Liver (tissue), 10 donors: ENCODE measurements at places on chromosomes 5 and 9.

- no peaks in the 10 kb centered on the region for H3K4me1 ChIP-seq
- no peak overlapping the region for H3K27ac ChIP-seq
- no peak for DNase-seq
- H3K4me3 ChIP-seq = no peak overlapping the region
These were observed 277.5 kb upstream of the MVB12B start for GRCh38 chr9:126049088-126049487.

DNA sequence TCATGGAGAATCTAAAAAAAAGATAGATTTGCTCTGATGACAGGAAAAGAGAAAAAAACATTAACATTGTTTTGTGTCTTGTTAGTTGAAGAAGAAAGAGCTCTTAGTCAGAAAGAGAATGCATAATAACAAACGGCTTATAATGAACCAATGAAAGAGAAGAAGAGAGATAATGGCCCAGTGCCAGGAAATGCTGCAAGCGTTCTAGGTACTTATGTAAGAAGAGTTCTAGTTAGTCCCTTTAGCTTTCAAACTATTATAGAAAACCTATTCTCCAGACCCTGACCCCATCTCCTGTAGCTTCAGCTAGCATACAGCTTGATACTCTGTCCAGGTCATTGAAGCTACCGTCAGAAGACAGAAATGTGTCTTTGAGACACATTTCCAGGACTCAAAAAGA, 70.2 kb downstream of the FBXL17 start:
- DNase-seq = no peak
- no peaks in the 10 kb centered on the region for H3K4me1 ChIP-seq
- no peak overlapping the region for H3K4me3 ChIP-seq
- no peaks in the 10 kb centered on the region for H3K36me3 ChIP-seq
- H3K27me3 ChIP-seq = no peaks in the 10 kb centered on the region

DNA sequence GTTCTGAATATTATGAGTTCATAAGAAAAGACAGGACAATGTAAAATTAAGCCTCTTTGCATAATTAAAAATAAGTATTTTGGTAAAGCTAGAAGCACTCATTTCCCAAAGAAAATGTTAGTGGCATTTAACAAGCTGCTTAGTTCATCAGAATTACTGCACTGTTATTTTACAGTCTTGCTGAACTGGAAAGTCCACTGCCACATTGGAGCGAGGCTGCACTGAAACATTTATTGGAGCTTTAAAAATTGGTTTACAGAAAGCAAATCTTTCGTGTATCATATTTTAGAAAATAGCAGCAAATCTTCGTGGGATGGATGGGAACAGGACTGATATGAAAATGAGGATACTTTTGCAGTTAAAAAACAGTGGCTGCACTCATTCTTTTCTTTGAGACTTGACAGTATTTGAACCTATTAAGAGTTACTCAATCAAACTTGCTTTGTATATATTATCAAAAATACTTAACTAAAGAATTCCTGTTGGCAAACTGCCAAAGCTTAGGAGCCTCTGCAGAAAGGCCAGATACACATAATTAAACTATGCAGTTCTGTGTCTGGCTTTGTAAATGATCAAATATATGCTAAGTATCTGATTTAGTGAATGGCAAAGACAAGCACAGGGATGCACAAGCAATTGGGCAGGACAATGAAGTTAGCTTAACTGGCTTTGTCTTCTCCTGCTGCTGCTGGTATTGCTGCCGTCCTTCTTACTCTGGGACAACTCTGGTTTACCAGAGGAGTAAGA, 16.5 kb upstream of the FBXL7 start:
- DNase-seq = no peak
- H3K4me1 ChIP-seq = no peaks in the 10 kb centered on the region
- H3K27ac ChIP-seq = no peak overlapping the region
- no peak overlapping the region for H3K4me3 ChIP-seq

DNA sequence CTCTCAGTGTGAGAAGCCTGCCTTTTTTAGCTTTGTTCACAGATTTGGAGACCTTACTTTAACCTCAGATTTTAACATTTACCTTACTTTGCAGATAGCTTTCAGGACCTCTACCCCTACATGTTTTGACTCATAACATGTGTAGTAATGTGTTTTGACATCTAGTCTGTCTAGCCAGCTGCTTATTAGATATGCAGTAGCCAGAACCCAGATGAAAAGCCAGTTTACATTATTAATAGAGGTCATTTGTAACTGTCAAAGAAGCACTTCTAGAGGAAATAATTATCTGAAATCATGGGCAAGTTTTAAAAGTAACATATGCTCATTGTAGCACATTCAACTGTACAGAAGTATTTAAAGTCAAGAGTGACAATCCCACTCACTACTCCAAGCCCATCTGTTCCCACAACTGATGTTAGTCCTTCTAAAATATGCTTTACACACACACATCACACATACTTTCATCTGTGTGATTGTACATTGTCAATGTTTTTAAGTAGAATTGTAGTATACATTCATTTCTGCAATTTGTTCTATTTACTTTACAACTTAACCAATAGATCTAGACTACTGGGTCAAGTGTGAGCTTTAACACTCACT, 71.8 kb upstream of the NIPAL4 start:
- H3K27me3 ChIP-seq = no peaks in the 10 kb centered on the region
- H3K4me1 ChIP-seq = no peaks in the 10 kb centered on the region
- H3K4me3 ChIP-seq = no peak overlapping the region
- DNase-seq = no peak
- H3K36me3 ChIP-seq = peaks cover 7% of the 10 kb centered on the region

GRCh38 chr9:83382421-83382820, 155.8 kb downstream of the FRMD3 start:
- no peaks in the 10 kb centered on the region for H3K36me3 ChIP-seq
- no peaks in the 10 kb centered on the region for H3K4me1 ChIP-seq
- H3K4me3 ChIP-seq = no peak overlapping the region
- no peak for DNase-seq
- no peaks in the 10 kb centered on the region for H3K27me3 ChIP-seq

DNA sequence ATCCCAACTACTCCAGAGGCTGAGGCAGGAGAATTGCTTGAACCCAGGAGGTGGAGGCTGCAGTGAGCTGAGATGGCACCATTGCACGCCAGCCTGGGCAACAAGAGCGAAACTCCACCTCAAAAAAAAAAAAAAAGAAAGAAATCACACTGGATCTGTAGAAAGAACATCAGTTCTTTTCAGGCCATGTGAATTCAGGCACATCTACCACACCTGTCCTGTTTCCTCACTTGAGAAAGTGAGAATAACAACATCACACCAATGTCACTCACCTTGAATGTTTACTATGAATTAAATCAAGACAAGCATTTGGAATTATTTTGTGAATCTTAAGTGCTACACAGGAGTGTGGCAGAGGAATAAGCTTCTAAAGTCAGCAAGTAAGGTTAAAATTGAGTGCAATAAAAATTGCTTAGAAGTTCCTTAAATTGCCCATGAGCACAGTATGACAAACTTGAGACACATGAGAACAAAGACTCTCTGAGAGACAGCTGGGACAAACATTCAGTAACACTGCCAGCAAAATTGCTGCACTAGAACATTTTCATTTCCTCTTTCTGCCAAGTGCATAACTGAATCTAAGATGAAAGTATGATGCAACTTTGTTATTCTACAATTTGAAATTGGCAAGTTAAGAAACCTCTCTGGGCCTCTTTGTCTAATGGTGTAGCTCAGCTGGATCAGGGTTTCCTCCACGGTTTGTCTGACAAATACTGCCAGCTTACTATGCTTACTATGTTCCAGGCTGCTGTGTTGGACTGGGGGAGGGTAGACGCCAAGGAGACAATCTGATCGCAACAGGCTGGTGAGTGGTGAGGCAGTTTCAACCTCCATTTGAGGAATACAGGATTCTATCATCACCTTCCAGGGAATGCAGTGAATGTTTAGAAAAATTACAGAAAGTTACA, 1.9 kb upstream of the RIC1 start:
- H3K4me1 ChIP-seq = peaks cover 14% of the 10 kb centered on the region
- no peak overlapping the region for H3K4me3 ChIP-seq
- DNase-seq = no peak
- H3K27ac ChIP-seq = peak overlapping the region; percentile 95

DNA sequence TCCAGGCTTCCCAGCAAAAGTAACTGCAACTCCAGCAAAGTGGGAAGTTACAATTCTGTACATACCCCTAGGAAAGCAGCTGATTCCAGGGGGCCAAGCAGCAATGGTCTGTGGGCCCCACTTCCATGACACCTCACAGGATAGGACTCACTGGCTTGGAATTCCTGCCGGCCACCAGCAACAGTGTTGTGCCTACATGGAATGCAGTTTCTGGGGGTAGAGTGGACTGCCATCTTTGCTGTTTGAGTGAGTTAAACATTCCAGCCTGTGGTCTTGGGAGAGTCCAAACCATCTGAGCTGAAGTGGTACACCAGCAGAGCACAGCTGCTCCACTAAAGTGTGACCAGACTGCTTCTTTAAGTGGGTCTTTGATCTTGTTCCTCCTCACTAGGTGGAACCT, 13.4 kb upstream of the FBN2 start:
- DNase-seq = no peak
- H3K27me3 ChIP-seq = no peaks in the 10 kb centered on the region

- no peaks in the 10 kb centered on the region for H3K27me3 ChIP-seq
- no peaks in the 10 kb centered on the region for H3K36me3 ChIP-seq
- no peak overlapping the region for H3K27ac ChIP-seq
- H3K4me1 ChIP-seq = peaks cover 8% of the 10 kb centered on the region
- no peak overlapping the region for H3K4me3 ChIP-seq
These were observed 22.2 kb upstream of the B4GALT1 start for GRCh38 chr9:33189331-33189791.

DNA sequence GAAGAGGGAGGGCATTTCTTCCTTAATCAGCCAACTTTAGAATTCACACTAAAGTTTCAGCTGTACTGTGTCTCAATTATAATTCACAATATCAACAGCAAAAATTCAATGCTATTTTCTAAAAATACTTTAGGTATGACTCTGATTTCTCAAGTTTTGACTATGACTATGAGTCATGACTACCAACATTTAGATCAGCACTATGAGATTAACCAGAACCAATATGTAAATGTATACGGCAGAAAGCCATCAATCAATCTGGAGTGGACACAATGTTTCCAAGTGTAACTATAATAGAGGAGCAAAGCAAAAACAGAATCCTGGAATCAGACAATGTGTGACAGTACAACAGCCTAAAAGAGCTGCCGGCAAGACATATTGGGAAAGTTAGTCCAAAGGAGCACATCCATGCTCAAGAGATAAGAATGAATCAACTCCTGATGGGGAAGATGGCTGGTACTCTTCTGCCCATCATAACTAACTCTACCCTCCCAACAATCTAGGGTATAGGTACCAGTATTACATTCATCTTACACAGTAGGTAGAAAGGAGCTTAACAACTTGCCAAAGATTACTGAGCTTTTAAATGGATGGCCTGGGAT, 294.4 kb downstream of the SEMA5A start:
- H3K36me3 ChIP-seq = no peaks in the 10 kb centered on the region
- H3K4me3 ChIP-seq = no peak overlapping the region
- no peaks in the 10 kb centered on the region for H3K4me1 ChIP-seq
- H3K27me3 ChIP-seq = no peaks in the 10 kb centered on the region
- H3K27ac ChIP-seq = no peak overlapping the region

DNA sequence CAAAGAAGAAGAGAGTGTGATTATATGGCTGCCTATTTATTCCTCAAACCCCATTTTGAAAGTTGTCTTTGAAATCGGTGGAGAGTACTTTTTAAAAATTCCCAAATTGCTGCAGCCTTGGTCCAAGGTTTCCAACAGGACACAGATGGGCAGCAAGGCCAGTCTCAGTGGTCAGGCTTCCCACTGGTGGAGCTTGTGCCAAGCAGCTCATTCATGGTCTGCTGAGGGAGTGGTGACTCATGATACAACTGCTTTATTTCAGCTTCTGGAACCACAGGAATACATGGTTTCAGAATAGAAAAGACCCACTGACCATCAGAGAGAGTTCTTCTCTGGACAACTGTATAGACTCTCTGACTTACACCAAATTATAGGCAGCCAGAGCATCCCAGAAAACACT, 673.1 kb upstream of the KLF4 start:
- H3K4me1 ChIP-seq = peaks cover 7% of the 10 kb centered on the region
- no peaks in the 10 kb centered on the region for H3K27me3 ChIP-seq
- H3K27ac ChIP-seq = no peak overlapping the region
- DNase-seq = no peak
- H3K36me3 ChIP-seq = no peaks in the 10 kb centered on the region

- peaks cover 77% of the 10 kb centered on the region for H3K36me3 ChIP-seq
- no peak overlapping the region for H3K27ac ChIP-seq
- H3K4me1 ChIP-seq = no peaks in the 10 kb centered on the region
- H3K4me3 ChIP-seq = no peak overlapping the region
- DNase-seq = no peak
- H3K27me3 ChIP-seq = no peaks in the 10 kb centered on the region
These were observed 29.3 kb downstream of the TUT7 start for GRCh38 chr9:86324901-86325300.

GRCh38 chr9:25700430-25700829, 22.2 kb upstream of the TUSC1 start:
- no peaks in the 10 kb centered on the region for H3K4me1 ChIP-seq
- H3K36me3 ChIP-seq = no peaks in the 10 kb centered on the region
- H3K27me3 ChIP-seq = no peaks in the 10 kb centered on the region
- no peak for DNase-seq

GRCh38 chr9:128024761-128025308, 42.3 kb downstream of the NAIF1 start:
- no peaks in the 10 kb centered on the region for H3K27me3 ChIP-seq
- no peak overlapping the region for H3K4me3 ChIP-seq
- peaks cover 12% of the 10 kb centered on the region for H3K4me1 ChIP-seq
- H3K27ac ChIP-seq = no peak overlapping the region
- H3K36me3 ChIP-seq = no peaks in the 10 kb centered on the region
- no peak for DNase-seq

GRCh38 chr5:100516285-100516684, 18.9 kb upstream of the FAM174A start:
- no peaks in the 10 kb centered on the region for H3K4me1 ChIP-seq
- DNase-seq = no peak
- no peak overlapping the region for H3K27ac ChIP-seq
- no peaks in the 10 kb centered on the region for H3K27me3 ChIP-seq
- H3K4me3 ChIP-seq = no peak overlapping the region

DNA sequence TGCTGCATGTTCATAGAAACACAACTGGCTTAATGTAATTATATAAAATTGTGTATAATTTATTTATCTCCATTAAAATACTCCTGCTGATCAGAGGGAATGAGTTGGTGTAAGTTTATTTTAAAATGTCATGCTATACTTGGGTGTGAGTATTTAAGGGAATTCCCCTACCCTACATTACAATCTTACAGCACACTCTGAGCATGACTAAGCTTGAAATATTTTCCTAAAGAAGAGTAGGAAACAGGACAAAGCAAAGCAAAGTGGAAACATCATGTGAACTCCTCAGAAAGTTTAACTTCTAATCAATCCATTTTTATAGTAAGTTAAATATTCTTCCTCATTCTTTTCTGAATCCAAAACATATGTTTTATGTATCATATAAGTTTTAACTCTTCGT, 1271.3 kb downstream of the EFNA5 start:
- H3K36me3 ChIP-seq = no peaks in the 10 kb centered on the region
- no peaks in the 10 kb centered on the region for H3K4me1 ChIP-seq
- no peaks in the 10 kb centered on the region for H3K27me3 ChIP-seq
- no peak overlapping the region for H3K4me3 ChIP-seq
- no peak for DNase-seq
